ENCODE measurements at places on chromosomes 11 and 22.

- DNase-seq, result no peak
Measured at GRCh38 chr11:100769165-100769564, 82.1 kb downstream of the ARHGAP42 start.

GRCh38 chr11:76664578-76665061, 5.9 kb downstream of the LRRC32 start:
- DNase-seq, result no peak

DNA sequence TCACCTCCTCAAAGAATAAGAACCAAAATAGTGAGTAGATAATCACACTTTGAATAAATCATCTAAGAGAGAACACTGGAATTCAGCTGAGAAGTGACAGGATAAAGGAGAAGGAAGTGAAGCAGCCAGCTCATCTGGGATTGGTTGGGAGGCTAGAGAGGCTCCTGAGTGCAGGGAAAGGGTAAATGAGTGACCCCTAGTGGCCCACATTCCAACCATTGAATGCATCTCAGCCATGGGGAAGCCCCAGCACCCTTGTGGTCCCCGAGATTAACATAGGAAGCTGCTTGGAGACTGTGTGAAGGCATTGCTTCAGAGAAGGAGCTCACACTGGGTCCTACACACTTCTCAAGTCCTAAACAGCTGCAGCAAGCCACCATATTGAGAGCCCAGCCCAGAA, 82.3 kb downstream of the JRKL start:
- no peak for DNase-seq

- DNase-seq, result no peak
Measured at GRCh38 chr11:94150704-94151685, 22.4 kb downstream of the PANX1 start.

DNA sequence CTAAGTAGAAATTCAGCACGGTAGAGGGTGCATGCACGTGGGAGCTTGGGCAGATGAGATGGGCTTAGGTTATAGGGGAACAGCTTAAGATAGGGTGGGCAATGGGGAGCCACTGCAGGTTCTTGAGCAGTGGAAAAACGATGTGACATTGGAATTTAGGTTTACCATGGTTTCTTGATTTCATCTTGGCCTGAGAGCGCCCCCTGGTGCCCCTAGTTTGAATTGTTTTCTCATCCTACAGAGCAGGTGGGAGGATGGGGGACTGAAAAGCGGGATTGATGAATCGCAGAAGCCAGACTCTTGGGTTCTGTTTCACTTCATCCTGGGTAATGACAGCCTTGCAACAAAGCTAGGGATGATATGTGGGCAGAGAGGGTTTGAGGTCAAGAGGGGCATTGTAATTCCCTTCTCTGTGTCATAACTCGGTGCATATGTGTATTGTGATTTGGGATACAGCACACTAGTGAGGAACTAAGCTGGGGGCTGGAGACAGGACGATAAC, 6.7 kb upstream of the MCAM start:
- DNase-seq, result no peak

DNA sequence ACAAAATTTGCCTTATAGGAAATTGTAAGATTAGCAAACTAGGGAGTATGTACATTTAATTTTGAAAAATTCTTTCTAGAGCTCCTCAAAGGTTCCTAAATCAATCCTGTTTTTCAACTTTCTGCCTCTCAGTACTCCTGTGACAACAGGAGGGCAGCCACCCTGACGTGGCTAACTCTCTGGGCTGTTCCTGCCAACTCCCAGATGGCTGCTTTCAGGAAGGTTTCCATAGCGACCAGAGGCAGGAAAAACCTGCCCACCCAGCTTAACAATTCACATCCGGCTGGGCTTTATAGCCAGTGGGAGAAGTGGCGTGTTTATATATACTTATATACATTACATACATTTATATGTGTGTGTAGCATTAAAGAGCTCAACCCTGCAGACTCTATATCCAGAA, 26.5 kb downstream of the SGSM3 start:
- no peak for DNase-seq

DNA sequence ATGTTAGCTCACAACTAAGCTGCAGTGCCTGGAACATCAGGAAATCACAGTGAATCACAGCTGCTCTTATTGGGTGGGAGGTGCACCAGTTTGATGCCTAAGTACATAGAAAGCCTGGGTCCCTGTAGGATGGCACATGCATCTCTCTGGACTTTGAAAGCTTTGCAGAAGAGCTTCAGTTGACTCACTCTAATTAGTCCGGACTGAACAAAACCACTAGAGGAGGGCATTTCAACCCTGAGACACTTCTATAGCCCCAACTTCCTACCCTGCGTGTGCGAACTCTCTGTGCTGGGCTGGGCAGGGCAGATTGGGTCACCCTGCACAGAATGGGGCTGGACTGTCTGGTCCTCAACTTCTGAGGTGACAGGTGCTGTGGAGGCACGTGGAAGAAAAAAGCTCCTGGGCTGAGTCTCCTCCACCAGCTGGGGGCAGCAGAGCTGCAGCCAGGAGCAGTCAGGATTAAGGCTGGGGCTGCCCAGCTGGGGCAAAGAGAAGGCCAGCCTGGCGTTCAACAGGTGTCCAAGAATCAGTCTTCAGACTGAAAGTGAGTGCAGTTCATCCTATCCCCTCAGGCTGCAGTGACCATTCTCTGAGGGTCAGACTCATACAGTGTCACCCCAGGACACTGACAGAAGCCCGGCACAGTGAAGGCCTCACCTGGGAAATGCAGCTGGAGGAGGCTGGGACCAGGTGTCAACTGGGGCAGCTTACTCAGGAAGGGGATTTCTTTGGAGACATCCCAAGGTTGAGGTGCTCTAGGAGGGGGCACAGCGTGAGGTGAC, 22.1 kb downstream of the GGTLC2 start:
- no peak for DNase-seq

GRCh38 chr22:30310881-30311771, 15.6 kb downstream of the TBC1D10A start:
- no peak for DNase-seq

DNA sequence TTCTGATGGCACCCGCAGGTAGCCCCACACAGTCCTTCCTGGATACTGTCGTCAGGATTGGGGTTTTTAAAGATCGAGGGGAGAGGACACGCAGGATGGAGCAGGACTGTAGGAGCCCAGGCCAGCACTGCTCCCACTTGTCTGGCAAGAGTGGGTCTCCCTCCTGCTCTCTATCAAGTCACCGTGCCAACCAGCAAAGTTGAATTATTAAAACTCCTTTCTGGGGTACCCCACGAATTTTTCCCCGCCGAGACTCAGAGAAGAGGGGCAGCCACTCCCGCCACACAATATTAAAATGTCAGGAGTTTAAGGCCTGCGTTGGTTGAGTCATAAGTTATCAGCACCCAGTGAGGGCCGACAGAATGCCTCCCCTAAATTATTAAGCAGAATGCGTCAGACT, 10.1 kb downstream of the LMO1 start:
- DNase-seq, result no peak

DNA sequence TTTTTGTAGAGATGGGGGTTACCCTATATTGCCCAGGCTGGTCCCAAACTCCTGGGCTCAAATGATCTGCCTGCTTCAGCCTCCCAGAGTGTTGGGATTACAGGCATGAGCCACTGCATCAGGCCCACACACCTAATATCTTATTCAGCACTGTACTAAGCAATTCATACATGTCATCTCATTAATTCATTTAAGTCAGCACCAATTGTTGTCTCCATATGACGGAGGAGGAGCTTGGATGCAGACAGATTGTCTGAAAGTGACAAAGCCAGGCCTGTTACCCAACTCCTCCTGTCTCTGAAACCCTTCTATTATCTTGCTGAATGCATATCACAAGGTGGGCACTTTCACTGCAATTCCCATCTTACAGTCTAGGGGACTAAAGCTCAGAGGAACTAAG, 57.5 kb upstream of the ALX4 start:
- DNase-seq, result no peak

- DNase-seq, result no peak
Measured at GRCh38 chr22:19397734-19398104, 33.8 kb downstream of the HIRA start.

DNA sequence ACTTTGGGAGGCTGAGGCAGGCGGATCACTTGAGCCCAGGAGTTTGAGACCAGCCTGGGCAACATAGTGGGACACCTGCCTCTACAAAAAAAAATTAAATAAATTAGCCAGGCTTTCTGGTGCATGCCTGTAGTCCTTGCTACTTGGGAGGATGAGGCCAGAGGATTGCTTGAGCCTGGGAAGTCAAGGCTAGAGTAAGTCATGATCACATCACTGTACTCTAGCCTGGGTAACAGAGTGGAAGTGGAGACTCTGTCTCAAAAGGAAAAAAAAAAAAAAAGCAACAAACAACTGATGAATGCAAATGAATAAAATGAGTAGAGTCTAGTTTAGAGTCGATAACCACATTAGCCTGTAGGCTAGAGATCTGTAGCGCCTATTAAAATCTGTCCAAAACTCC, 3.9 kb upstream of the BCL2L13 start:
- no peak for DNase-seq

All from cortex of kidney (tissue), 1 donor.